ENCODE measurements at places on chromosomes 16 and 17.

DNA sequence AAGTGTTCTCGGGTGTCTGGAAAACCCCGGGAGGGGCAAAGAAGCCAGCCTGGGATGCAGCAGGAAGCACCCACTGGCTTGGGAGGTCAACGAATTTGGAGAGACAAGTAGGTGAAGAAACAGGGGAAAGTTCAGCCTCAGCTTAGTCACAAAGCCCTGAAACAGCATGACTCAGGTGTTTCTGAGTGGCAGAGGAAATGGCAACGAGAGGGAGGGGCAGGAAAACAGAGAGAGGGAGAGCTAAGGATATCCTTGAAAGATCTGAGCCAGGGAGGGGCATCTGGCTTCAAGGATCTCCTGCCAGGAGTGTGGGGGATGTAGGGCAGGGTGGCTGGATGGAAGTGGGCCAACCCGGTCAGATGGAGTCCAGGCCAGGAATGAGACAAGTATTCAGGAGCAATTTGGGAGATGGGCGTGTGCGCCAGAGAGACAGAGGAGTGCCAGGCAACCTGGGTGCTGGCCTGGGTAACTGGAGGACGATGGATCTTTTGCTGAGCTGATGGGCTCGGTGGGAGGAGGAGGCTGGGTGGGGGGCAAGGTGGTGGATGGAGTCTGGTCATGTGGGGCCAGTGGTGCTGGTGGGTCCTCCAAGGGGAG is 27.2 kb downstream of the ABCC3 start:
- no peak for DNase-seq

DNA sequence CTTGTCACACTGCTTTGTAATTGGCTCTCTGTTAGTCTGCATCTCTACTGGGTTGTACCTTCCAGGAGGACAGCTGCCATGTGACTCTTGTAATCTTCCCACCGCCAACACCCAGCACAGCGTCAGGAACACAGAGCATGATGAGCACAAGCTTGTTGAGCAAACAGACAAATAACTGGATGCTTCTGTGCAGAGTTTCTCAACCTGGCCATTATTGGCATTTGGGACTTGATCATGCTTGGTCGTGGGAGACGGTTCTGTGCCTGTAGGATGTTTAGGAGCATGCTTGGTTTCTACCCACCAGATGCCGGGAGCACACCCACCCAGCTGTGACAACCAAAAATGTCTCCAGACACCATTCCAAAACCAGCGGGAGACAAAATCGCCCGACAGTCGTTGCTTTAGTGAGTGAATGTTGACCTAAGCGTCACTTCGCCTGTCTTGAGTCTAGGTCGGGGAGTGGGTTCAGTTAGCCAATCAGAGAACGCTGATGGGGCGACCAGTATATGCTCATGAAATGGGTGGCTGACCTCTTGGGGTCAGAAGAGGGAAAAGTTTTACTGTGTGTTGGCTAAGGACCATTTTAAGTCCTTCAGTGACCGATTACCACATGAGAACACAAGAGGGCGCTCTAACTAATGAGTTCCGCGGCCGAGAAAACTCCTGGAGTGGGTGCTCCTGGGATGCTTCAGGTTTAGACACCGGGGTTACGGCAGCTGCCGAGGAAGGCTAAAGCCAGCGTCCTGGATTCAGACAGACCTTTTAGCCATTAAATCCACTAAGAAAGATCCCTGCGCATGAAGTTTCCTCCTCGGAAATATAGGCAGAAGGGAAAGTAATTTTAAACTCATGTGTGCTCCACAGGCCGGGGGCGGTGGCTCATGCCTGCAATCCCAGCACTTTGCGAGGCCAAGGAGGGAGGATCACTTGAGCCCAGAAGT is 57.8 kb upstream of the TEX2 start:
- DNase-seq, result peak; percentile 66

DNA sequence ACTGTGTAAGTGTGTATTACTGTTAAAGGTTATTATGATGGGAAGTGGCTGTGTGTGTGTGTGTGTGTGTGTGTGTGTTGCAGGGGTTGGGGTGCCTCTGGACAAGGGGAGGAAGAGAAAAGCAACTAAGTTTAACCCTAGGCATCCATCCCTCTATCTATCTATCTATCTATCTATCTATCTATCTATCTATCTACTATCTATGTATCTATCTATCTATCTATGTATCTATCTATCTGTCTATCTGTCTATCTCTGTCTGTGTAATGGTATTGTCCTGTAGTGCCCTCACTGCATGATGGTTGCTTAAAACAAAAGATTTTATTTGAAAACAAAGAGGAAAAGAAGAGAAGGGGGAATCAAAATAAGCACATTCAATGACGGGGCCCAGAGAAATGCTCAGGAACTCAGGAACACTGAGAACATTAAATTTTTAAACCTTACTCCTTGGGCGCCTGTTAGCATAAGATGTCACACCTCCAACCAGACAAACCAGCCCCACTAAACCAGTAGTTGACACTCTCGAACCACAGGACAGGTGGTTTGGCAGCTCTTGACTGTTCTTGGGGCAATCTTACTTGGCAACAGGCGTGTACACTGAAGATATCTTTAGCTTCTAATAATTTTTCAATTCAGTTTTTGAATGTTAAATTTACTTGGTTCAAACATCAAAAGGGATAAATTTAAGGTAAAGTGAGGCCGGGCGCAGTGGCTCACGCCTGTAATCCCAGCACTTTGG is 5.1 kb upstream of the RPL26 start:
- no peak for DNase-seq

GRCh38 chr16:83989300-83989699 is 21.3 kb downstream of the NECAB2 start:
- no peak for DNase-seq

- no peak for DNase-seq
Measured at GRCh38 chr16:66662445-66663194, 33.9 kb downstream of the CMTM4 start.

DNA sequence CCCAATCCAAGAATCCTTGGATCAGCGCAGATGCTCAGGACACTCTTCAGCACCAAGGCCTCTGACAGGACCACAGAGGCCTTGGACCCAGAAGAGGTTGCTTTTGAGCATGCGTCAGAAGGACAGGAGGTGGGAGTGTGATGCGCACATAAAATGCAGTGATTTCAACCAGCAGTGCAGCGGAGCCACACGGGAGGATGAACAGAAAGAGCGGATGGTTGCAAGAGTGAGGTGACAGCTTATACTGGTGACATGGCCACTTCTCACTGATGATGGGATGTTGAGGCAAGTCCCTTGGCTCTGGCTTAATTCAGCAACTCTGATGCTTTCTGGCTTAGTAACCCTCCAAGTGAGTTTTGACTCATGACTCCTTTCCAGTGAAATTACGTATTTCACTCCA is 25.2 kb upstream of the ERN1 start:
- no peak for DNase-seq

DNA sequence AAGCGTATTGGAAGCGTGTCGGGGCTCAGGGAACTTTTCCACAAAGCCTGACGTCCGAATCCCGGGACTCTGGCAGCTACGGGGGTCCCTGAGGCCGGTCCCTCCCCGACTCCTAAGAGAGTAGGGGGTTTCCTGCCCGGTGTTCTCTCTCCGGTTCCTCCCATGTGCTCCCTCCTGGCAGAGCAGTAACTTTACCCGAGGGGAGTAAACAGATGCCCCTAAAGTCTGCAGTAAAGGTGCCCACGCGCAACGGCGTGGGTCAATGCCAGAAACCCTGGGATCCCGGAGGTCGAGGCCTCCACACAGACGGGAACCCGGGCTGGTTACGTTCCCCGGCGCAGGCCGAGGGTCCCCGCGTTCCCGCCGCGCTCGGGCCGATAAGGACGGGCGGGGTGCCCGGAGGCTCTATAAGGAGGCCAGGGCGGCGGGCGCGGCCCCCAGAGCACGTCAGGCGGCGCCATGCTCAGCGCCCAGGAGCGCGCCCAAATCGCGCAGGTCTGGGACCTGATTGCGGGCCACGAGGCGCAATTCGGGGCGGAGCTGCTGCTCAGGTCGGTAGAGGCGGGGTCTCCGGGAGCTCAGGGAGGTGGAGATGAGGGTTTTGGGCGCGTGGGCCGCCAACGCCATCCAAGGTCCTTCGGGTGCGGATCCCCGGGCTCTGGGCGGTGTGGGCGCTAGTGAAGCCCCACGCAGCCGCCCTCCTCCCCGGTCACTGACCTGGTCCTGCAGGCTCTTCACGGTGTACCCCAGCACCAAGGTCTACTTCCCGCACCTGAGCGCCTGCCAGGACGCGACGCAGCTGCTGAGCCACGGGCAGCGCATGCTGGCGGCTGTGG is at the start of gene HBM:
HBM (plus strand) TSS at position 440 of the 836 bp plus-strand sequence; CDS start at position 460, 20 bp downstream.
- no peak for DNase-seq

GRCh38 chr17:39750131-39751015 is 12.6 kb downstream of the GRB7 start:
- DNase-seq, result no peak

GRCh38 chr17:77186141-77186604 is 45.4 kb downstream of the SEC14L1 start:
- DNase-seq, result no peak

- no peak for DNase-seq
Measured at GRCh38 chr16:83351846-83352245, 455.9 kb upstream of the HSBP1 start.

- no peak for DNase-seq
Measured at GRCh38 chr16:86808863-86809444, 230.6 kb downstream of the FOXL1 start.

GRCh38 chr17:56478836-56479447 is 114.6 kb upstream of the NOG start:
- DNase-seq, result no peak

- DNase-seq, result no peak
Measured at GRCh38 chr17:17455173-17455572, 21.6 kb upstream of the MED9 start.

GRCh38 chr16:49442805-49443204 is 69.2 kb downstream of the C16orf78 start:
- no peak for DNase-seq

DNA sequence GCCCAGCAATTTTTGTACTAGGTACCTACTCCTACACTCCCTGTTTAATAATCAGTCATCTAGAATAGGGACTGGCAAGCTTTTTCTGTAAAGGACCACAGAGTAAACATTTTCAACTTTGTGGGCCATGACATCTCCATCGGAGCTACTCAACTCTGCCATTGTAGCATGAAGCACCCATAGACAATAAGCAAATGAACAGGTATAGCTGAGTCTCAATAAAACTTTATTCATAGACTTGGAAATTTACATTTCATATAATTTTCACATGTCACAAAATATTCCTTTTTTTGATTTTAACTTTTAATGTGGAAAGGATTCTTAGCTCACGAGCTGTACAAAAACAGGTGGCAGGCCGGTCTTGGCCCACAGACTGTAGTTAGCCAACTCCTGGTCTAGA is 345.8 kb downstream of the SOX9 start:
- no peak for DNase-seq

DNA sequence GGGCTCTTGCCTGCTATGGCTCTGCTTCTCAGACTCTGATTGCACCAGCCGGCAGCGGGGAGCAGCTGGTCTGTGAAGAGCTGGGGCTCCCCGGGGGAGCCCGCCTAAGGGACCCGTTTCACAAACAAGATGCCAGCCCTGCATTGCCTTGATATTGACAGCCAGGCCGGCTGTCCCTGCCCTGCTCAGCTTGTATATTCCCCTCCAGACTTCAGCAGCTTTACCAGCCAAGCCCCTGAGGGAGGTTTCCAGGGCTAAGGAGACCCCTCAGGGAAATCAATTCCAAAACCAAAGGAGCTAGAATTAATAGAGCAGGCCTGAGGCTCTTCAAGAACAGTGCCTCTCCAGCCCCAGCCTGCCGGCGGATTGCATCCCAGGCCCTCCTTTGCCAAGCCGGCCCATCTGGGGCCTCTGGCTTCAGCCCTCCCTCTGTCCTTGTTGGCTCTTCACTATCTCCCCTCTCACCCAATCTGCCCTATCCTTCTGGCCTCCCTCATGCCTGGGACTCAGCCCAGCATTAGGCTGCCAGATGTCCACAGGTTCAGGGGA is 5.7 kb downstream of the CALB2 start:
- DNase-seq, result no peak

- DNase-seq, result no peak
Measured at GRCh38 chr16:77833921-77834634, 45.7 kb downstream of the VAT1L start.
